Stomach (tissue), 19 donors: ENCODE measurements at places on chromosomes 3 and 15. TPM values are rescaled to one million over a fixed set of nuclear protein-coding genes. Genes with fewer than 3 reads are reported as not detected.

DNA sequence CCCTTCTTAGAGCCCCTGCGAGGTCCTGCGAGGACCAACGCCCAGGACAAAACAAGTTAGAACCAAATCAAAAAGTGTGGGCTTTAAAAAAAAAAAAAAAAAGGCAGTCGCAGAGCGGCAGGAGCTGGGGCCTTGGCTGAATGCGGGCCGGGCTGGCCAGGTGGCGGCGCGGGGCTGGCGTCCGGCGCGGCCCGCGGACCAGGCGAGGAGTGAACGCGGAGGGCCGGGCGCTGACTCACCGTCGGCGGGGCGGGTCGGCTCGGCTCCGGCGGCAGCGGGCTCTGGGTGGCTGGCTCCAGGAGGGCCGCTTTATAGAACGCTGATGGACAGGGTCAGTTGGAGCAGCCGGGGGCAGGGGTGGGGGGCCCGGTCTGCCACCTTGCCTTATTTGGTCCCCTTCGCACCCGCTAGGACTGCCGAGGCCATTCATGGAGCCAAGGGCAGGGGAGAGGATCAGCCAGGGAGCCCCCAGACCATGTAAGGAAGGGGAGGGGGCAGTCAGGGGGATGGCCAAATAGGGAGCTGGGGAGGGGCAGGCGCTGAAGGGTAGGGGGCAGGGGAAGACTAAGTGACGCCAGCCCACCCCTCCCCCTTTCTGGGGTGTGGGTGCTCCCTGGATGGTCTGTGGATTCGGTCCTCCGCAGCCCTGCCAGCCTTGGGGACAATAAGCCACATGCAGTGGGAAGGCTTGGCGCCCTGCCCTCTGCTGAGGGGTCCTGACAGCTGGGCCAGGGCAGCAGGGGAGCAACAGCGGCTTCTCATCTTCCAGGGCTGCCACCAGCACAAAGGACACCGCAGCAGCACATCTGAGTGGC lies at the start of gene ACTC1:
Gene ACTC1, minus strand, starts transcription at position 283 of the 815 bp plus-strand sequence. CDS start 741 bp downstream, outside the sequence.
- DNase-seq, result peak; percentile 73

UROC1 gene
- not detected for total RNA-seq

DNA sequence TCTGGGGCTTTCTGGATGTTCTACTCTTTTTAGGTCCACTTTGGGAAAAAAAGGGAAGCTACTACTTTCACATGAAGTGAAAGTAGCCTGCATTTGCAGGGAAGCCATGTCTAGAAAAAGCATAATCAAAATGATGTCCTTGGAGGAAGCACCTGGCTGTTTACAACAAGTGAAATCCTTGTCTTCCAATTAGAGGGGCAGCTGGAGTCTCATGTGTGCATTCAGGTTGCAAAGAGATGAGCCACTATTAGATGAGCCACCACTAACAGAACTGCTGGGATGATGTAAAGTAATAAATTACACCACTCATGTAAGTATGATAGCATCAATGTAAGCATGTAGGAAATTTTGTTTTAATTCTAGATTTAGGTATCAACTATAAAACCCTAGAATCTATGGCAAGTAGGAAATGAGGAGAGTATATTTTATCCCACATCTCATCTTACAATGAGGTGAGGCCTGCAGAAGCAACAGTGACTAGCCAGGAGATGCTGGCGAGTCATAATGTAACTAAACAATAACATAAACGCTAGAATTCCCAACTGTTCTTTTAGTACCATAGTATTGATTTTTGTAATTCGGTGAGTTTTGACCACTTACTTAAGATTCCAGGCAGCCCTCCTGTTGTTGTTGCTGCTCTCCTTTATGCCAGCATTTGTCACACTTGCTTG lies 75.9 kb downstream of the TMEM108 start:
- DNase-seq, result no peak

DNA sequence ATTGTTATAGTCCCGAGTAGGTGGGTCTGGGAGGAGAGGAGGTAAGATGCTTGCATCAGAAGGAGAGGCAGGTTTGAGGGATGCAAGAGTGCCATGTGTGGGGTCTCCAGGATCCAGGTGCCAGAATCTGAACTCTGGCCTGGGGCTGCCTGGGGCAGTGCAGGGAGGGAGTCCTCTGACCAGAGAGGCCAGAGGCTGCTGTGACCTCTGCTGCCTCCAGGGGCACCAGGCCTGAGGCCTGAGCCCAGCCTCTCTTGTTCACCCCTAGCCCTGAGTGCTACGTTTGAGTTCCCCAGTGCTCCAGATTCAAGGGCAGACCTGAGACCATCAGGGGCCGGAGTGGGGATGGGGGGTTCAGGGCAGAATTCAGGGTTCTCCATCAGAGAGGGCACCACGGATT lies 7.4 kb downstream of the SLC38A3 start:
- DNase-seq, result no peak

EPHA3 gene
- total RNA-seq, result 21.7 TPM

DNA sequence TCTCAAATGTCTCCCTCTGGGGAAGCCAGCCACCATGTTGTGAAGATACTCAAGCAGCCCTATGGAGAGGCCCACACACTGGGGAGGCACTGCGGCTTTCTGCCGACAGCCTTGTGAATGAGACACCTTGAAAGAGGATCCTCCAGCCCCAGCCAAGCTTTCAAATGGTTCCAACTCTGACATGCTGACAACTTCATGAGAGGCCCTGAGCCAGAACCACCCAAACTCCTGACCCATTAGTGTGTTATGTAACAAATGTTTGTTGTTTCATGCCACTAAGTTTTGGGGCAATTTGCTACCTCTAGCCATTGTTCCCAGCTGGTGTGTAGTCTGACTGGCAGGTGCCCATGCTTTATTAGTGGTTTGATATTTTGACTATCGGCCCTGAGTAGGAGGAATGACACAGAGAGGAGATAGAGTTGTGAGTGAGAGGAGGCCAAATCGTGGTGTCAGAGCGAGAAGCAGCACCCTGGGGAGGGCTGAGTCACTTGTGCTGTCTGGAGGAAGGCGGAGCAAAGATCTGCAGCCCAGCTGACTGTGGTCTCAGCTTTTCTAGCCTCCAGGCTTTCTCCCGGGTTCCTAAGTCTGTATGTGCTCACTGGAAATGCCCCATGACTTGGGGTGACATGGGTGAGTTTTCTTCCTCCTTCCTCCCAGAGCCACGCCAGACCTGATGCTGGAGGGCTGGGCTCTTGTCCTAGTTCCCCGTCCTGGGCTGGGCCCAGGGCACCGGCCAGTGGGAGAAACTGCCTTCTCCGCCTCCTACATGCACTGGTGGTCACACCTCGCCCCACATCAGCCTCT lies 56.7 kb upstream of the BLM start:
- DNase-seq, result peak; percentile 43

GRCh38 chr15:53627279-53627678 lies 132.2 kb downstream of the WDR72 start:
- DNase-seq, result no peak

- no peak for DNase-seq
Measured at GRCh38 chr3:123781138-123781537, 103.0 kb downstream of the MYLK start.
